ENCODE measurements at places on chromosomes 1 and 21. TPM values are rescaled to one million over a fixed set of nuclear protein-coding genes. Genes with fewer than 3 reads are reported as not detected.

HEYL gene
- 0.09 TPM for total RNA-seq

CXADR gene
- total RNA-seq, result 71.3 TPM

MYOM3 gene
- total RNA-seq, result not detected

EPHA8 gene
- total RNA-seq, result not detected

RAB29 gene
- 22.2 TPM for total RNA-seq

PTPN7 gene
- total RNA-seq, result not detected

KRTAP7-1 gene
- total RNA-seq, result not detected

CHI3L2 gene
- not detected for total RNA-seq
